Stimulated activated CD8-positive, alpha-beta memory T cell treated with anti-CD3 and anti-CD28 coated beads, Interleukin-7, amount 100 ng/mL, for 4 hours (primary cell): ENCODE measurements at places on chromosomes 2 and 18.

- no peak for DNase-seq
Measured at GRCh38 chr2:170733798-170734600, 18.9 kb downstream of the SP5 start.

GRCh38 chr18:37219257-37219656 lies 346.3 kb downstream of the CELF4 start:
- DNase-seq = no peak

DNA sequence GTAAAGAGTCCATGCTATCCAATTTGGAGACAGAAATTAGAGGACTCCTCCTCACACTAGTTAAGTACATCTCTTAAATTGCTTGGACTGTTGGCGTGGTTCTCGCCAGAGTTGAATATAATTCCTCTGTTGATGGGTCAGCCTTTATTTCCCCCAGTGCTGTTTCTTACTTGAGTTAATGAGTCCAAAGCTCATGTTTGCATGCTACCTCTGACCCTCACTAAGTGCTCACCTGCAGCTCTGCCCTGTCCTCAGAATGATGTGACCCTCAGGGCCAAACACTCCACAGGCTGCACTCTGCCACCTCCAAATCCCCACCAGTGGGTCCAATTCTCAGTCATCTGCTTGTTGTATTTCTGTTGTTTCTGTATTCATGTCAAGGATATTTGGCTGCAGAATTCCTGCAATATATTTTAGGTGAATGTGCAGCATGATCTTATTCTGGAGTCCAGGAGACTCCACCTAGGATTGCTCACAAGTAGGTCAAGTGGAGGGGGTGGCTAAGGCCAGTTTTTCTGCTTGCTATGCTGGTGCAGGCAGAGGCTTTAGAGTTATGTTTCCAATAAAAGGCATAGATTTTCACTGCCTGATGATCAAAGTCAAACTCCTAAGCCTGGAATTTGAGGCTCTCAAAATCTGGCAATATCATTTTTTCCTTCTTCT lies 37.8 kb downstream of the RDH14 start:
- no peak for DNase-seq

DNA sequence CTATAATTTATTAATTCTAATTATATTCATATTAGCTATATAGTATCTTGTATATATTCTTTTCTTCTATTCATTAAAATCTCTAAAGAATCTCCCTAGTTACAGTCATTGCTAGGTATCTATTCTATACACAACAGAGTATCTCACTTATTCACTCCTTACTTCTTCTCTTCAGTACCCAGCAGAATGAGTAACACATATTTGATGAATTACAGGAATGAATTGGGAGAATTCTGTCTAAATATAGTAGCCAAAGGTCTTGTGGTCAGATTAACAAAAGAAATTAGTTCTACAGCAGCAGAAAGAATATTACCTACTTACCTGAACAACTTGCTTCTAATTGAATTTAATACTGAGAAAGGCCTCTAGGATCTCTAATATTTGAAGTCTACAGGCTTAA lies 758.0 kb upstream of the ZEB2 start:
- no peak for DNase-seq

DNA sequence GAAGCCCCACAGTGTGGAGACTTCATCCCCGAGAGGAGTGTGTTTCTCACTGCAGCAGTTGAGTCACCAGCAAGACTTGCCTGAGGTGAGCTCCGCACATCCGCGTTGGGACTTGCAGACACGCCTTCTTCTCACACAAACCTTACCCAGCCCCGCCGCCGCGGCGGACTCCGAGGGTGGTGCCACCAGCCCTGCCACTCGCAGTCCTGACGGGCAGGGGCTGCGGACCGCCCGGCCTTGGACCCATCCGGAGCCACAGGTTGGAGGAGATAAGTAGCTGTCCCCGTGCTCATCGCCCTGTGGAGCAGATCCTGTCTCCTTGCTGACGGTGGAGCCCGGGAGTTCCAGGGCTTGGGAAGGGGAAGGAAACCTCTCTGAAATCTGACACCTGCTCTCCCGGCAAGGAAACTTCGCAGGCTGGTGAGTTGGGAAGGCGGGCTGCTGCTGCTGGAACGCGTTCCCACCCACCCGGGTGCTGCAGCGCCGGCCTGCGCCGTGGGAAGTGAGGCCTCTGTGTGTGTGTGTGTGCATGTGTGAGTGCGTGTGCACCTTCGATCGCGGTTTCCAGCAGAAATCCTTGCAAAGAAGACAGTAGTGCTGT lies at the start of gene RAB27B:
RAB27B (plus strand) TSS at position 197 of the 601 bp plus-strand sequence. CDS start 49,109 bp downstream, outside the sequence.
- DNase-seq = peak; percentile 53

DNA sequence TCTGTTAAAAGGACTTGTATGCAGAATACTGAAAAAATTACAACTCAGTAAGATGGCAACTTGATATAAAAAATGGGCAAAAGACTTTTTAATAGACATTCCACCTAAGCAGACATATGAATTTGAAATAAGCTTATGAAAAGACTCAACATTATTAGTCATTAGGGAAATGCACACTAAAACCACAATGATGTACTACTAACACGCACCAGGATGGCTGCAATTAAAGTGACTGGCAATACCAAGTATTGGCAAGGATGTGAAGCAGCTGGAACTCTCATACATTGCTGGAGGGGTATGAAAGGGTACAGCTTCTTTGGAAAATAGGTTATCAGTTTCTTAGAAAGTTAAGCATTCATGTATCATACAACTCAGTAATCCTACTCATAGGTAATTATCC lies 3.2 kb upstream of the ENOSF1 start:
- DNase-seq = no peak

- no peak for DNase-seq
Measured at GRCh38 chr2:36294316-36294721, 61.3 kb upstream of the CRIM1 start.

DNA sequence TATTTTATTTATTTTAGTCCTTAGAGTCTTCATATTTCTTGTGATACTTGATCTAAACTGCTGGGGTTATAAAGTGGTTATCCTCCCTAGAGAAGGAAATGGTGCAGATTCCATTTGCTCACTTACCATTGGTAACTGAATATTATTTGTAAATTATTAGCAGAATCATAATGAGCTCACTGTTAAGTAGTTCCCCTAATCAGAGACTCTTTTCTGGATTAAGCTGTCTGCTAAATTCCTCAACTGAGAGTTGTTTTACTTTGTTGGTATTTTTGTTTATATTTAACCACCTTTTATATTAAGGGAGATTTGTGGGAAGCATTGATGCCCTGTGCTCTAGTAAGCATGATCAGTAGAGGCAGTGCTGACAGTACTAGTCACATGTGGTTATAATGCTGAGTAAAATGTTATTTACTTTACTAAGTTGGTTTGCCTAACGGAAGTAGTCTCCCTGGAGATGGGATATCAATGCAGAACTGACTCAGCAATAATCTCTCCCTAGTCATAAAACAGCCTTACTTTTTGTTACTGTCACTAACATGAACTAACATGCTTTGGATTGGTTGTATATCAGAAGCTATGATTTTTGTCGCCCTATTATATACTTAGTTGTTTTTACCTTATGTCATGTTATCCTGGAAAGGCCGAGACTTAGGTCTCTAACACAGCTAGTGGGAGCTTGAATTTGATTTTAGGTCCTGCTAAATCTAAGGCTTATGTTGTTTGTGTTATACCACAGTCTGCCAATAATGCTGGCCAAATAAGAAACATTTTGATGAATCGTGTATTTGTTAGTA lies 166.7 kb downstream of the MCFD2 start:
- no peak for DNase-seq

GRCh38 chr2:121360566-121361300 lies 75.7 kb upstream of the TFCP2L1 start:
- DNase-seq = no peak

GRCh38 chr2:151808258-151809072 lies 19.8 kb downstream of the ARL5A start:
- DNase-seq = no peak

DNA sequence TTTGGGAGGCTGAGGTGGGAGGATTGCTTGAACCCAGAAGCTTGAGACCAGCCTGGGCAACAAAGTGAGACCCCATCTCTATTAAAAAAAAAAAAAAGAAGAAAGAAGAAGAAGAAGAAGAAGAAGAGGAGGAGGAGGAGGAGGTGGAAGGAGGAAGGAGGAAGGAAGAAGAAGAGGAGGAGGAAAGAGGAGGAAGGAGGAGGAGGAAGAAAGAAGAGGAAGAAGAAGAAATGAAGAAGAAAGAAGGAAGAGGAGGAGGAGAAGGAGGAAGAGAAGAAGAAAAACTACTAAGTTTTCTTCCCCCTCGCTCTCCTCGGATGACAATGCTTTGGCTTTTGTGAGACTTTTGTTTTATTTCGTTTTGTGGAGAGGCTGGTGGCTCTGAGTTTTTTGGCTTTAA lies 30.1 kb upstream of the EFHD1 start:
- DNase-seq = no peak

DNA sequence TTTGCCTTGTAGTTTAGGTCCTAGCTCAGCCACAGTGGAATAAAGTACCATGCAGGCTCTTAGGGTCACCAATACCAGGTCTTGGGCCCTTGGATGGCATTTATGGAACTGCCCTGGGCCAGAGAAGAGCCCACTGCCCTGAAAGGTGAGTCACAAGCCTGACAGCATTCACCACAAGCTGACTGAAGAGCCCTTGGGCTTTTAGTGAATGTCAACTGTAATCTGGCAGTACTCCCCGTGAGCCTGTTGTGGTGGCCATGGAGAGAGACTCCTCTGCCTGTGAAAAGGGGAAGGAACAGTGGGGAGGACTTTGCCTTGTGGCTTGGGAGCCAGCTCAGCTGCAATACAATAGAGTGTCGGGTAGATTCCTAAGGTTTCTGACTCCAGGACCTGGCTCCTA lies 1389.7 kb downstream of the DSC3 start:
- DNase-seq = no peak

- no peak for DNase-seq
Measured at GRCh38 chr2:130764035-130764820, 8.9 kb downstream of the AMER3 start.

DNA sequence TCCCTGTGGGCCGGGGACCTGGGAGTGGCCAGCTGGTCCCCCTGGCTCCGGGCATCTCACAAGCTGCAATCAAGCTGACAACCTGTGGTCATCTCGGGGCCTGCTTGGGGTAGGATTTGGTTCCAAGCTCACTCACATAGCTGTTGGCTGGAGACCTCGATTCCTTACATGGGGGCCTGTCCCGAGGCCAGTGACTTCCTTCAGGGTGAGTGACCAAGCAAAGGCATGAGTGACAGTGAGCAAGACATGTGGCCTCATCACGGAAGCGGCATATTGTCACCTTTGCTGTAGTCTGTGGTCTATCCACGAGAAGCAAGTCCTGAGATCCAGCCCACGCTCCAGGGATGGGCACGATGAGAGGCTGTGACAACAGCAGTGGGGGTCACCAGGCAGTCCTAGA lies 131.4 kb upstream of the ID2 start:
- no peak for DNase-seq

DNA sequence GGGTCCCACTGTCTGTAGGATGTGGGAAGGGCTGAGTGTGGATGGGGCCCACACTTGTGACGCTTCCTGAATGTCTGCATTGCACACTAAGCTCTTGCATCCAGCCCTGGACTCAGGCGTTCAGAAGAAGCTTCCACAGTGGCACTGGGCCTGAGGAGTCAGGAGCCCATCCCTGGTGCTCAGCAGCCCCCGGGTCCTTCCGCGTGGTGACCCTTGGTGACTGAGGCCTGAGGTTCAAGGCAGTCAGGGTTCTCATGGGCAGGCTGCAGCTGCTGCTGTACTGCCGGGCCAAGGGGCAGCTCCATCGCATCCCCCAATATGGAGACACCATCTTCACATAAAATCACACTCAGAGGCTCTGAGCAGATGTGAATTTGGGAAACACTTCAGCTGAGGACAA lies 65.8 kb upstream of the TUBA3E start:
- DNase-seq = no peak

- no peak for DNase-seq
Measured at GRCh38 chr2:2650608-2651375, 319.7 kb upstream of the MYT1L start.

DNA sequence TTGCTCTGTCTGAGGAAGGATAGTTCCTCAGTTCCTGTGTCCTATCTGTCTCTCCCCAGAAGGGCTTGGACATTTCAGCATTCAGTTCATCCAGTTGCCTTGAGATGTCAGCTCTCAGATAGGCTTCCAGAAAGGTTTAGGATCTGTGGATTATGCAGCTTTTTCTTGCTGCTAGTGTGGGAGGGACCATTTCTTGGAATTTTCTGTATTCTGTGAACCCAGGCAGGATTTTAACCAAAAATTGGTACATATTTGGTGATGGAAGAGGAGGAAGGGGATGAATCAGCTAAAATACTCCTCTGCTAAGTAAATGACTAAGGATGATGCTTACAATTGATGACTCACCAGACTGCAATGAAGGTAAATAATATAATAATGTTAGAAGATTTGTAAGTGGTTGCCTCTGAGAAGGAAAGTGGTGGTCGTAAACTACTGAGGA lies 58.6 kb upstream of the DOCK10 start:
- DNase-seq = no peak

- no peak for DNase-seq
Measured at GRCh38 chr2:96463119-96463518, 42.0 kb downstream of the NEURL3 start.

GRCh38 chr2:50955081-50955480 lies 76.9 kb downstream of the NRXN1 start:
- DNase-seq = no peak

GRCh38 chr2:201157694-201158093 lies 25.2 kb upstream of the CASP10 start:
- no peak for DNase-seq

DNA sequence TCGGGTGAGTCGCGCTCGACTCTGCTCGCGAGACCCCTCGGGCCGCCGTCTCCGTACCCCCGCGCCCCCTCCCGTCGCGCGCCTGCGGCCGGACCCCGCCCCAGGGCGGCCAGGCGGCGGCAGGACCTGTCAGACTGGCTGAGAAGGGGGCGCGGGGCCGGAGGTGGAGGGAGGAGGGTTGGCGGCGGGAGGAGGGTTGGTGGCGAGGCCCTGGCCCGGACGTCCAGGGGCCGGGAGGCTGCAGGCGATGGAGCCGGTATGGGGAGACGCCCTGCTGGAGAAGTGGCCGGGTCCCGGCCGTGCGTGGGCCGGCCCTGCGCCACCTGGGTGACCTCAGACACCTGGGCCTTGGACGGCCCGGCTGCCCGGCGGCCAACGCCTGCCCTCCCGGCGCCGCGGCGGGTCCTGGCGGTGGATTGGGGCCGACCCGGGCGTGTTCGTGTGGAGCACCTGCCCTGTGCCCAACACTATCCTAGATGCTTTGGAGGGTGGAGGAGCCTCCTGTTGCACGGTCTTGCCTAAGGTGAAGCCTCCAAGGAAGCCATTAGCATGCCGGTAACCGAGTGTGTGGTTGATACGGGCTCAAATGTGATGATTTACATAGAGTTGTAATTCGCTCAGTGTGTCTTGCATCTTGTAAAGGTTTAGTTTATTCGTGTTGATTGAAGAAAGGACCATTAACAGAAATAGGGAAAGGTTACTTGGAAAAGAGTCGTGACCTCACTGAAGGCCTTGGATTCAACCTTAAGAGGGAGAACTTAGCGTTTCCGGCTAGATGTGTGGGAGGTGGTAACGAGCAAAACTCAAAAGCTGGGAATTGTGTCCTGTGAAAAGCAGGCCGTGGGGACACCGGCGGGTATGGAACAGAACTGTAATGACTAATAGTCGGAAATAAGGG lies 550 bp downstream of the MYL12B start:
- no peak for DNase-seq

GRCh38 chr2:119668546-119668945 lies 10.5 kb upstream of the TMEM177 start:
- DNase-seq = no peak

GRCh38 chr2:153641046-153641445 lies 162.5 kb upstream of the RPRM start:
- no peak for DNase-seq

- DNase-seq = no peak
Measured at GRCh38 chr18:51857989-51858388, 482.0 kb upstream of the DCC start.
